Fibroblast of the aortic adventitia (primary cell): ENCODE measurements at places on chromosomes 3 and 15.

DNA sequence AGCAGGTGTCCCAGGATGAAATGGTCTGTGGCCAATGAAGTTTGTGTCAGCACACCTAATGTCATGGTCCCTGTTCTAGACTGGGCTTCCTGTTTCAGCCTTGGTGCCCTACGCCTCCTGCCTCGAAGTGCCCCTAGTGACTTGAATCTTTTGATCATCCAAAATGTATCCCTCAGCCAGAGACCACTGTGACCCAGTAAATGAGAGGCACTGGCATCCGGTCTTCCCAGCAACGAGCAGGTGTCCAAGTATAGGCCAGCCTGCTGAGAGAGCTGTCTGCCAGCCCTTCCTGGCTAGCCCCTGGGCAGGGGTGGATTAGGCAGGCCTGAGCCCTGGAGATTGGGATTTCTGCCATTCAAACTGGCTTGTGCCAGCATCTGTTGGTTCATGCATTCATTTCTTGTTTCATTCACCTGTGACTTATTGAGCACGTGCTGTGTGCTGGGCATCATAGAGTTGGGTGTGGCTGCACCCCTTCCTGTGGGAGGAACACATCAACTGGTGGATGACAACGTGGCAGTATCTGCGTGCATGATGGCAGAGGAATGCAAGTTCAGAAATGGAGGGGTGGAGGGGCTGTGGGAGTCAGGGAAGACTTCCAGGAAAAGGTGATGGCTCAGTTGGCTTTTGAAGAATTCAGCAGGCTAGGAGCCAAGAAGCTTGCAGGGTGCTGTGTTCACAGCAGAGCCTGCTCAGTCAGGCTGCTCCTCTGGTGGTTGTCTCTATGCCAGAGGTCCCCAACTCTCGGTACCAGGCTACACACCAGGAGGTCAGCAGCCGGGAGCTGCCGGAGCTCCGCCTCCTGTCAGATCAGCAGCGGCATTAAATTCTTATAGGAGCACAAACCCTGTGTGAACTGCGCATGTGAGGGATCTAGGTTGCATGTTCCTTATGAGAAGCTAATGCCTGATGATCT, 21.6 kb downstream of the ESYT3 start:
- DNase-seq, result peak; percentile 47

DNA sequence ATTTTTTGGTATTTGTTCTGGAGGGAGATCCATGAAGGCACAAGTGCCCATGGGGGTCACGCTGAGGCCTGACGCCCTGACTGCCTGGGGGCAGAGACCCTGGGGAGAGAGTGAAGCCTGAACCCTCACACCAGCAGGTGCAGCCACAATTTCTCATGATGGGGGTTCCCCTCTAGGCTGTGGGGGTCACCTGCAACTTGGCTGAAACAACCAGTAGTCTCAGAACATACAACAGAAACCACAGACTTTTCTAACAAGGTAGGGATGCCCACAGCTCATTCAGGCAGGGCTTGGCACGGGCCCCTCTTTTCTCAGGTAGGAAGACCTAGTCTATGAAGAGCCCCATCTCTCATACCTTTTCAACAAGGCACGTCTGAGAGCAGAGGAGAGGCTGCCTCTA, 245.1 kb downstream of the ADAMTS17 start:
- DNase-seq, result no peak

- DNase-seq, result no peak
Measured at GRCh38 chr15:68691705-68692104, 112.9 kb downstream of the CORO2B start.

- no peak for DNase-seq
Measured at GRCh38 chr15:73723191-73723590, 30.0 kb downstream of the INSYN1 start.

DNA sequence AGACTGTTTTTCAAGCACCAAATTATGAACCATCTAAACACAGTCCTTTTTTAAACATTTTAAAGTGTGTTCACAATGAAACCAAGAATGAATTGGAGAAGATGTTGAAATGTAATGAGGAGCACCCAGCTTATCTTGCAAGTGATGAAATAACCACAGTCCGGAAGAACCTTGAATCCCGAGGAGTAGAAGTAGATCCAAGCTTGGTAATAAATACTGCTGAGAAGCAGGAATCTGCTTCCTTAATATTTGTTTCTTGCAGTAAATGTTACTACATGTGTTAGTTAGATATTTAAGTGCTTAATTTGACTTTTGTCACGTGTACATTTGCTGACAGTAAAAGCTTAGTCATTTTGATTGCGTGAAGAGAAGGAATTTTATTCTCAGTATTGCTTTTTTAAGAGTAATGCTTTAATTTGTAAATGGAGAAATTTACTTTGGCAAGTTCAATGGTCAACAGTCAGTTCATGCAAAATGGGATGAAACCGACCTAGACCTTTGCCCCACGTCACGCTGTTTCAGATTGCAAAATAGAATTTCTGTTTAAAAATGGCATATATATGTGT, 69.8 kb downstream of the OPA1 start:
- DNase-seq, result peak; percentile 44

DNA sequence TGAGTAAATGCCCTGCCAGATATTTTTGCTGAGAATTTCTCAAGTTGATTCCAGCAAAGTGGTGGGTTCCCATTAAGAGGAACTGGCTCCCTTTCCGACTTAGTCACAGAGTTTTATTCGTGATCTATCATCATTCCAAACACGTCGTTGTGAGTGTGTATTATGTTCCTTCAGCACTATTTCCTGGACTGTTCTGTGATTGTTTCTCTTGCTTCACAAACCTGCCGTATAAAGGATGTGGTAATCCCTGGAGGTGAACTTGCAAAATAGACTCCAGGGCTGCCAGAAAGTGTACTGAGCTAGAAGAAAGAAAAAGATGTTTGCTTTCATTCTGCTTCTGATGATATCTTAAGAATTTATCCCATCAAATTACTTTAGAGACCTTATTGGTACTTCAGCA, 14.5 kb upstream of the CAPN3 start:
- DNase-seq, result peak; percentile 91

GRCh38 chr15:75112848-75113492, 88.7 kb upstream of the C15orf39 start:
- DNase-seq, result no peak

DNA sequence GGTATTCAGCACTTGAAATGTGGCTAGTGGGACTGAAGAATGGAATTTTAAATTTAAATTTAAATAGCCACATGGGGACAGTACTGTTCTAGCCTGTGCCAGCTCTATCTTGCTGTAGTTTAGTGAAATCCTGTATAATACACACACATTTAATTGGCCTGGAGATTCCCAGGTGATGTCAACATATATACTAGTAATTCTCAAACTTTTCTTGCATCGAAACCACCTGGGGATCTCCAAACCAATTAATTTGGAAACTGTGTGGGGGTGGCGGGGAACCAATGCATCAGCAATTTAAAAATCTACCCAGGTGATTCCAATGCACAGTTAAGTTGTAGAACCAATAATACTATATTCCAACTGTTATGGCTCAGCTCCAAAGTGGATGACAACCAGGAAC, 228.9 kb upstream of the MRPL3 start:
- no peak for DNase-seq

DNA sequence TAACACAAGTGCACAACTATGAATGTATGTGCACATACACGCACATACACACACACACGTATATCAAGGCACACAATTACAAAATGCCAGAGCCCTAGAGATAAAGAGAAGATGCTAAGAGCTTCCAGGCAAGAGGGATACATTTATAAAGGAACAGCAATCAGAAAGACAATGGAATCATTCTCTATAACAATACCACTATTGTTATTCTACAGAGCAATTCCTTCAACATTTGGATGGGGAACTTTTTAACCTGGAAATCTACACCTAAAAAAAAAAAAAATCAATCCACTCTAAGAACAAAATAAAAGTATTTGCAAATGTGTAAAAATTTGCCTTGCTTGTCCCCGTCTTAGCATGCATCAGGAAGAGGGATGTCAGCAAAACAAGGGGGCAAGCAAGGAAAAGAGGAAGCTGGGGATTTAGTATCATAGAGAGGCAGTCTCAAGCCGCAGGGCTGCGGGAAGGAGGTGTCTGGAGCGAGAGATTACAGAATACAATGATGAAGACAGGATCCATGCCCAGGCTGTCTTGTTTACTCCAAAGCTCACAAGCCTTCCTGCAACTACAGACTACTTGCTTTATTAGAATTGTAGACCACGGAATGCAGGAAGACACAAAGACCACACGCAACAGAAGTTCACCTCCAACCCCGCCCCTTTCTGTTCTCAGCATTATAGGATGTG, 220.2 kb downstream of the NTRK3 start:
- DNase-seq, result no peak

DNA sequence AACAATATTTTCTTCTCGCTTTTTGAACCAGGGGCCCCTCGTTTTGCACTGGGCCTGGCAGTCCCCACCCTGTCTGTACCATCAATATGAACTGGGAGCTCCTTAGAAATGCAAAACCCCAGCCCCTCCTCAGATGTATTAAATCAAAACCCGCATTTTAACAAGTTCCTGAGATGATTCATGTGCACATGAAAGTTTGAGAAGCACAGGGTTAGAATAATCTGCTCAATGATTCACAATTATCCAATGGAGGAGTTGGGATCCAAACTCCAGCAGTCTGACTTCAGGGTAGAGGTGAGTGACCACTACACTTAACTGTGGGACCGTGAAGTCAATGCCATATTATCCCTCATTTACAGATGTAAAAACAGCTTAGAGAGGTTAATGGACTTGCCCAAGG, 256.4 kb downstream of the IGSF11 start:
- no peak for DNase-seq

GRCh38 chr15:49188933-49189332, 18.9 kb downstream of the GALK2 start:
- no peak for DNase-seq

DNA sequence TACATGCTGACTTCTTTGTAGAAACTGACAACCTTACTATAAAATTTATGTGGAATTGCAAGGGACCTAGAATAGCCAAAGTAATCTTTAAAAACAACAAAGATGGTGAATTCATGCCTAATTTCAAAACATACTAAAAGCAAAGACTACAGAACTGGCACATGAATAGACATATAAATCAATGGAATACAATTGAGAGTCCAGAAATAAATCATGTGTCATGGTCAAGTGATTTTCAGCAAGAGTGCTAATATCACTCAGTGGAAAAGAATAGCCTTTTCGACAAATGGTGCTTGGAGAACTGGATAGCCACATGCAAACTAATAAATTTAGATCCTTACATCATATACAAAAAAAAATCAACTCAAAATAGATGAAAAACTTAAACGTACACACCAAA, 8.7 kb downstream of the IMPG2 start:
- DNase-seq, result peak; percentile 50

GRCh38 chr3:194091141-194091540, 44.8 kb upstream of the HES1 start:
- no peak for DNase-seq

GRCh38 chr3:45976191-45977091, 19.2 kb downstream of the FYCO1 start:
- DNase-seq, result no peak

DNA sequence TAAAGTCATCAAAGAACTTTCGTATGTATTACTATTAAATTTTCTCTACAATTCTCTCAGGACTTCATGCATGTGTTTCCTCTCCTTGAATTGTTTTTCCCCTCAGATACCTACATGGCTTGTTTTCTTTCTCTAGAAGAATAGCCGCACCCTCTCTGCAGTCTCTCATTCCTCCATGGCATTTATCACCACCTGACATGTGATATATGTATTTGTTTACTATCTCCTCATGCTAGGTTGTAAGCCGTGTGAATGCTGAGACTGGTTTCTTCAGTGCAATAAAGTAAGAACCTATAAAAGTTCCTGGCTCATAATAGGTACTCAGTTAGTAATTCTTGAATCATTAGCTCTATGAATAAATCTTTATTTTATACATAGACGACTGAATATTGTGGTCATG, 149.2 kb downstream of the CNTN4 start:
- DNase-seq, result no peak

GRCh38 chr3:53938645-53939044, 47.0 kb upstream of the SELENOK start:
- peak; percentile 58 for DNase-seq

DNA sequence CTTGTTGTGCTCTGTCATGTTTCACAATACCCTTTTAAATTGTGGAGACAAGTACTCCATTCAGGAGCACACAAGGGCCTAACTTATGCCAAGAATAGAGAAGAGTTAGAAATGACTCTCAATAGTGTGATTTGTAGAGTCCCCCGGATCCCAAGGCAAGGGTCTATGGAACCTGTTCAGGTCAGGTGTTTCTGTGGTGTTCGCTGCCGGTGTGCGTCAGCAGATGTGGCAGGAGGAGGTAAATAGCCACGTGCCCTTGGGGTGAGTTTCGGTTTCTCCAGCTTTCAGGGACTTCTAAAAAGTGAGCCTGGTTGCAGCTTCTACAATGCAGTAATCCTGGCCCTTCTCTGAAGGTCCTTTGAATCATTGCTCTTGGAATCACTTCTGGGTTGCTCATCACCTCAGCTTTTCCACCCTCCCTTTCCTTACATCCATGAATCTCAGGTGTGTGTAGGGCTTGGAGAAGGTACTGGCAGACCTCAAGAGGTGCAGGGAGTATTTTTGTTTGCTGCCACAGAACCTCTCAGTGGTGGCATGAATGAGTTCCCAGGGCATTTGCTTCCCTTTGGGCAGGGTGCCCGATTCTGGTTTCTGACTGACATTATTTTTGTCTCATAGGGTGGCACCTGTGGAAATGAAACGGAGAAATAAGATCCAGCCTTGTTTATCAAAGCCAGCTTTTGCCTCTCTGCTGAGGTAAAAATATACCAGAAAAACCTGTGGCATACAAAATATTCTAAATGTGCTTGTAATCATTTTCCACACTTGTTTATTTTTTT, 7.3 kb downstream of the ST3GAL6 start:
- DNase-seq, result no peak

DNA sequence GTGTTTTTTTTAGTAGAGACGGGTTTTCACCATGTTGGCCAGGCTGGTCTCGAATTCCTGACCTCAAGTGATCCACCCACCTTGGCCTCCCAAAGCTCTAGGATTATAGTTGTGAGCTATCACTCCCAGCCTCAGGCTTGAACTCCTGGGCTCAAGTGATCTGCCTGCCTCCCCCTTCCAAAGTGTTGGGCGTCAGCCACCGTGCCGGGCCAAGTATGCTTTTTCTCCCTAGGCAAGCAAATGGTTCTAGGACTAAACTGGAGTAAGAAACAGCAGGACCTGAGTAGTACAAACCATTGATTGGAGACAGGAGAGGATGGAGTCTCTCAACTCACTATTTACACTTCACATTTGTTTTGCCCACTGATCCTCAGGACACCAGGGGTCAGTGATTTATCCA, 4.6 kb upstream of the PTPN9 start:
- peak; percentile 34 for DNase-seq

DNA sequence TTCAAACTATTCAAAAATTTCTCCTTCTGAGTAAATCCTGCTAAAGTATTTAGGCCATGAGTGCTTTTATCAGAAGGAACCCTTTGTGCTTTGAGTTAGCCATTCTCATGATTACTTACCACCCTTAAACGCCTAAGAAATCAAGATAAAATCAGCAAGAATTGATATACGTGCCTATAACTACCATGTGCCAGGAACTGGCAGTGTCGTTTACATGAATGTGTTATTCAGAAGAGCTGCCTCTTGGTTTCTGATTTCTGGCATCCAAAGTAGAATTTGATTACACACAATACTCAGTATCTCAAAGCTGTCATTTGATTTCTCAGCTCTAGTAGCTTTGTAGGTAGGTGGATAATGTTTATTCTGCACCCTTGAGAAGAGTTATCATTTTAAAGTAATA, 351.3 kb upstream of the CCDC54 start:
- DNase-seq, result no peak

GRCh38 chr3:165553371-165553770, 283.9 kb downstream of the BCHE start:
- DNase-seq, result no peak
